ENCODE measurements at places on chromosomes 1 and 21.

- peak; percentile 8 for DNase-seq
Observed at GRCh38 chr1:67626861-67627235, 58.2 kb upstream of the GADD45A start.

GRCh38 chr21:45084121-45084520 lies 9.7 kb downstream of the ADARB1 start:
- no peak for DNase-seq

GRCh38 chr1:230077011-230077410 lies 10.0 kb downstream of the GALNT2 start:
- no peak for DNase-seq

DNA sequence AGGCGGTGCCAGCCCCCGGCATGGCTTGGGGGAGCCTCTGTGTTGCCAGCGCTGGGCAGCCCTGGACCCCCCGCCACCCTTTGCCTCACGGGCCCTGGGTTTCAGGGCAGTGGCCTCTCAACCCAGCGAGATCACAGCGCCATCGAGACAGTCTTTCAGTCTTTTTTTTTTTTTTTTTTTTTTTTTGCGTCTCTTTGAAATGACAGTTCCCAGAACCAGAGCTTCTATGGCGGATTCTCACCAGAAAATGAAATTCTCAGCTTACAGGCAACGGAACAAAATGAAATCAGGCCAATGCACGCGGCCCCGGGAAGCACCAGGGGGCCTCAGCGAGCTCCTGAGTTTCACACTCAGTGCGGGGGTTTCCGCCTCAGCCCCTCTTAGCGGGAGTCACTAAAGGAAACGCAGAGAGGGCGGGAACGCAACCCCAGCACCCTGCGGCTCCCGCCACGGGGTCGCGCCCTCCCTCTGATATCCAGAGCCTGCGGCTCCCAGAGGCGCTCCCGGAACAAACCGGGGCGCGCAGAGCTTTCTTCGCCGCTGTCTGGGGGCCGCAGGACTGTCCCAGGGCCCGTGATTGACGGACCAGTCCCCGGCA lies 8.0 kb upstream of the COL6A1 start:
- DNase-seq: no peak

DNA sequence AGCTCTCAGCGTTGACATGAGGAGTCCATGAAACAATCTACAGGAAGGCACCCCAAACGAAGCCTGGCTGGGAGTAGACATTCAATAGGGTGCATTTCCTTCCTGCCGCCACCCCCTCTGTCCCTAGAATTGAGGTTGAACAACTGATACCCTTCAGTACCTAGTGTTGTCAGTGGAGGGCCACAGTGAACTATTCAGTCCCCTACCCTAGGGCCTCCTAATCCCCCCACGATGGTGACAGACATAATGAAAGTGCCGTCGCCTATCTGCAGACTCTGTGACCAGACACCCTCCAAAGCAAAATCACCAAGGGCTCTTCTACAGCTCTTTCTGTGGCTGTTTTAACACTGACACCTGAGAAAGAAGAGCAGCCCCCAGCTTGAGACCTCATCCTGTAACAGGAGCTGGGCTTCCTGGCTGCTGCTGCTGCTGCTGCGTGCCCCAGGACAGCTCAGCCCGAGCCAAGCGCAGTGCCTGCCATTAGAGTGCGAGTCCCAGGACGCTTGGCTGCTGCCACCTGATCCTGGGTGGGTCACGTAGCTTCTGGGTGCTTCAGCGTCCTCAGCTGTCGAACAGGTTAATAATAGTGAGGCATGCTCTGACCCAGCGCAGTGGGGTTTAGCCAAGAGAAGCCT lies 183.0 kb downstream of the ZBTB18 start:
- DNase-seq: no peak

DNA sequence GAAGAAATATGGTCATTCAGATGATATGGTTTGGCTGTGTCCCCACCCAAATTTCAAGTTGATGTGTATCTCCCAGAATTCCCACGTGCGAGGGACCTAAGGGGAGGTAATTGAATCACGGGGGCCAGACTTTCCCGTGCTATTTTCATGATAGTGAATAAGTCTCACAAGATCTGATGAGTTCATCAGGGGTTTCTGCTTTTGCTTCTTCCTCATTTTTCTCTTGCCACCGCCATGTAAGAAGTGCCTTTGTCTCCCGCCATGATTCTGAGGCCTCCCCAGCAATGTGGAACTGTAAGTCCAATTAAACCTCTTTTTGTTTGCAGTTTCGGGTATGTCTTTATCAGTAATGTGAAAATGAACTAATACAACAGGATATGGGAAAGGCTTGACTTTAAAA lies 1.4 kb upstream of the DPM3 start:
- DNase-seq: no peak

All from NCI-H446 (cell line).